SIG-M5 (cell line): ENCODE measurements at places on chromosomes 11 and 22.
A peak's percentile ranks its signal among the peaks of the same experiment; 100 is the strongest.

DNA sequence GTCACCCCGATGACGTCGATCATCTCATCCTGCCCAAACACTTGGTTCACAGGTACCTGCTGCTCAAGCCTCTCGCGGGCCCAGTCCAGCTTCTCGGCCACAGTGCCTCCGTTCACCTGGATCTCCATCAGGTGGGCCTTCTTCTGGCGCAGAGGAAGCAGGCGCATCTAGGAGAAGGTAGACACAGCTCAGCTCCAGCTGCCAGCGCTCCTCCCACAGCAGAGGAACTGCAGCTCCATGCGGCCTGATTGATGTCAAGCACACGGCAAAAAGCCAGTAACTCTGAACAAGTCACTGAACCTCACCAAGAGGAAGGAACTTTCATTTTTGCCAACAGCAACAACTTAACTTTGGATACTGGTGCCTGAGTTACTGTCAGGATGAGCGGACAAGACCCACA, 4.0 kb downstream of the RPL3 start:
- no peak for DNase-seq

- DNase-seq, result no peak
These were observed 466.7 kb upstream of the B3GAT1 start for GRCh38 chr11:134878785-134879184.

DNA sequence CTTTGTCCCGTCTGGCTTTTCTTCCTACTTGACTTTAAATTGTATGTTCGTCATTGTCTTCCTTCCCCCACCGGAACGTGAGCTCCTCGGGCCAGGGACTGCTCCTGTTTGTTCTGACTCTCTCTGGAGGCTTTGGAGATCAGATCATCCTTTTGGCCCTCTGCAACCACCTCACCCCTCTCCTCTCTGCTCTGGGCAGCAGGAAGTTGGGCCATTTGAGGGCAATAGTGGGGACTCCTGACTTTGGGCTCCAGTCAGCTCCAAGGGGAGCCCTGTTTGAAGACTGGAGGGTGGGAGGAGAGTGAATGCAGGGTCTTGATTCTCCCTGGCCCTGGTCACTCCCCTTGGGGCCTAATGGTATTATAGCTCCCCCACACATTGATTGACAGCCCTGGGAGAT, 186.3 kb upstream of the B3GAT1 start:
- no peak for DNase-seq

DNA sequence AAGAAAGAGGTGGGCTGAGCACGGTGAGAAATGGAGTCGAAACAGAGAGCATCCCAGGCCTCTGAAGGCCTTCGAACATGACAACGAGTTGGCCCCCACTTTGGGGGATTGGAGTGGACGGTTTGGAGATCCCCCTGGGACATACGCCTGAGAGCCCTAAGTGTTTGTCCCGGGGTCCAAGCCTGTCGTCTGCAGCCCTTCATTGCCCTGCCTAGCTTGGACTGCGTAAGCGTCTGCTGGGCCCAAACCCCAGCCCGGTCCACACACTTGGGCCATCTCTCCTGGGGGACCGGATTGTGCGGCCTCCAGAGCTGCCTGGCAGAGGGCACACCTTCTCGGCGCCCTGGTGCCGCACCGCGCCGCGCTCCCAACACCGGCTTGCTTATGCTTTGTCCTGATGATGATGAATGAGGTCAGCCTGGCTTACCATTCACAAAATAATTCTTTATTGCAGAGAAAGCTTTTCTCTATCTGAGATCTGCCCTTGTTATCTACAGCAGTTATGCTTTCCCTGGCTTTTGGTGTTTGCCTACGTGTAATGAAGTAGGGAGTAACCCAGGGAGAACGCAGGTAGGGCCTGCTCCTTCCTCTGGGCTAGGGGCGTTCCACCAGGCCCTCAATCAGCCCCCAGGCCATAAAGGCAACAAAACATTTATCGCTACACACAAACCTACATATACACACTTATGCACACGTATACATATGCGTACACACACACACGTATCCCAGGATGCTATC, 85.9 kb upstream of the PPARA start:
- DNase-seq, result no peak

GRCh38 chr11:115530752-115531151, 26.5 kb upstream of the CADM1 start:
- DNase-seq, result no peak

DNA sequence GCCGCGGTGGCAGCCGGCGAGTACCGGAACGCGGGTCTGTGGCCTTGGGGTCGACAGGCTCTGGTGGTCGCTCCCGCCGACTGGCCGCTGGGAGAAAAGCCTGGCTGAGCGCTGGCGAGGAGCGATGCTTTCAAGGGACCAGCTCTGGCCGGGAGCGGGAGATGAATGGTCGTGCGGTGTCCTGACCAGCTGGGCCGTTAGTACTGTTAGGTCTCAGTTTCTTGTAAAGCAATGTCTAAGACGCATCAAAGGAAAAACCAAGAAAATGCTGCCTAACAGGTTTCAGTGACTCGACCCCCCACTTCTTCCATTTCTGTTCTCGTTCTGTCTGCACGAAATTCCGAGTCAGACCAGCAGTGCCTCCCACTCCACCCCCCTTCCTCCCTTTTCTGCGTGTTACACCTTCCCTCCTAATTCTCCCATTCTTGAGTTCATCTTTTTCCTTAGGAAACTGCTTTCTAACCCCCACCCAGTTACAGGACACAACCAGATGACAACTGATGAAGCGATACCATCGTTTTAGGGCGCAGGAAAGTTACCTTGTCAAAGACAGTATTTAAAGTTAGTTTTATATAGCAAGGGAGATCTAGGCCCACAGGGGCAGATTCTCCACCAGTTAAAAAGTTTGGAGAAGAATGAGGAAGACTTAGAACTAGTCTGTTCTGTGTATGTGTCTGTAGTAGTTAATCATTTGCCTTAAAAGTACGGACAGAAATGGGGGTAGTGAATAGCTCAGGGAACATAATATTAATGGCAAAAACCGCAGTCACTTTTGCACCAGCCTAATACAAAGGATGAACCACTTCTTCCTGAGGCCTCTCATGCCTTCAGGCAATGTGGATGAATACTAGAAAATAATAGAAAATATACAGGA, 1.0 kb downstream of the CUL5 start:
- DNase-seq, result no peak

DNA sequence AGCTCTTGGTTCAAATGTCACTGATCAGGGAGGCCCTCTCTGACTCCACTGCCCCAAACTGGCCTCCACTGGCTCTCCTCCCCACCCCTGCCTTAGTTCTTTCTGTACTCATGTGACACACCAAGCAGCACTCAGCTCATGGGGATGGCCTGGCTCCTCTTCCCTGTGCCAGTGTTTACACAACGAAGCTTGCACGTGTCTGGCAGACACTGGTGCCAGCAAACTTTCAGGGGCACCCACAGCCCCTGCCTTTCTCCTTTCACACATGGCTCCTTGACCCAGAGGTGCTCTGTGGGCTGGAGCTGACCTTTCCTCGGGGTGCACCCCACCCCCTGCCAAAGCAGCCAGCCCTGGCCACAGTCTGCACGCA, 37.6 kb upstream of the PARVG start:
- no peak for DNase-seq

- DNase-seq, result no peak
These were observed 37.7 kb downstream of the NF2 start for GRCh38 chr22:29641042-29641699.

DNA sequence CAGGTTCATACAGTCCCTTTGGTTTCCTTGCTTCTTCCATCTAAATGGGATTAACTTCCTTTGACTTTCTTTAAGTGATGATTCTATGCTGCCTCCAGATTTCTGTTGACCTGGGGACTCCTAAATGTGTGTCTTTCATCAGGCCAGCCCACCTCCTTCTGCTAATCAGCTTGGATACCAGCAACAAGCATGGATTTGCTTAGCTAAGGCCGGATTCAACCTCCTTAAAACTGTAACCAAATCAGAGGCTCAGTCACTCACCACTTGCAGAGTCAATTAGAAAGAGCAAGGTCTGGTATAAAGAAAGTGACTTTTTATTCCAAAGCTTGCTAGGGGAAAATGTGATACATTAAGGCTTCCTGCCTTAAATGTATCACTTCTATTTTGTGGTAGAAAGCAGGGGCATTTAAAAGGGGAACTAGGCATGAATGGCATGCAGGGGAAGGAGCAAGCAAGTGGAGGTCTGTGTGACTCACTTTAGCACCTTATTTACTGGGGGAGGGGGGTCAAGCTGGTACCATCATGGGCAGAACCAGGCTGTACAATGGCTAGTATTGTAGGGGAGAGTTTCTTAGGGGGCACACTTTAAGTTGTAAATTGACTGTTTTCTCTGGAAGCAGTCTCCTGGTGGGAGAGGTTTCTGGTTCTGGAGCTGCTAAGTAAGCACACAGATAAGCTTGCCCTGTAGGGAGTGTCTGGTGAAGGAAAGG, 239.0 kb upstream of the PDGFD start:
- no peak for DNase-seq

DNA sequence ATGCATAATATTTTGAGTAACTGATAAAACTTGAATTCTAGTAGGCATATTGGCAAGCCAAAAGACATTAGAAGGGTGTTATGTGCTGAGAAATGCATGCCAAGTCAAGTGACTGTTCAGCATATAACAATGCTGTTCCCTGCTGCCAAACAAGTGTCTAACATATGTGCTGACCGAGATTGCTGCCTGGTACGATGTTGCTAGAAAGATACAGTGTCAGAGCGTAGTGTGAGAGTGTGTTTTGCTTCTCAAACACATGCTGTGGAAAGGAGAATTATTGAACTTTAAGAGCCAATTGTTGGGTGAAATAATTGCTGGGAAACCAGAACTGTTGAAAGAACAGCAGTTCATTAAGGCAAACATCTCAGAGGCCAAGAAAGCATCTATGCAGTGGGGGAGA, 71.3 kb upstream of the GRIA4 start:
- no peak for DNase-seq

GRCh38 chr11:81990659-81991443, 742.8 kb downstream of the FAM181B start:
- no peak for DNase-seq

- DNase-seq, result no peak
These were observed 66.0 kb downstream of the CLPB start for GRCh38 chr11:72368339-72368738.

GRCh38 chr11:128680906-128681305, 13.0 kb upstream of the FLI1 start:
- DNase-seq, result no peak

GRCh38 chr11:104319396-104319795, 155.4 kb upstream of the PDGFD start:
- DNase-seq, result no peak

- no peak for DNase-seq
These were observed 828.1 kb upstream of the FAT3 start for GRCh38 chr11:91396236-91397133.

DNA sequence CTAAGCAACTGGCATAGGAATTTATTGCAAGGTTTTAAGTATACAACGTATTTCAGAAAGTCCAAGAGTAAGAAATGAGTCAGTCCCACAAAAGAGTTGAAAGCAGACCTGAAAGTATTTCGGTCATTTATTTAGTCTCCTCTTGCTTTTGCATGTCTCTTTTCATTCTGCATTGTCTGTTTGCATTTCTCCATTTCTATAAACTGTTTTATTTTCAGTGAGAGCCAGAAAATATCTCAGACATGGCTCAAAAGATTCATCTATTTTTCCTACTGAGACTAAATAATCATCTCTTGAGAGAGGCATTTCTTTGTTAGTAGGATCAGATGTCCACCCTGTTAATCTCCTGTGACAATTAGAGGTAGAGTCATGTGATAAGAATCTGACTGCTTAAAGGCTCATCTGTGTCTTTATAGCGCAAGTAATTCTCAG, 219.1 kb upstream of the CCDC179 start:
- no peak for DNase-seq

GRCh38 chr22:49997932-49998717, 14.4 kb downstream of the IL17REL start:
- DNase-seq, result no peak

- no peak for DNase-seq
These were observed 76.9 kb downstream of the BCR start for GRCh38 chr22:23256986-23257888.

- DNase-seq, result no peak
These were observed at the start of gene CASP5 for GRCh38 chr11:105023003-105023402. CASP5 (minus strand) TSS chr11:105023168; CDS start chr11:105023136, 32 bp downstream.

DNA sequence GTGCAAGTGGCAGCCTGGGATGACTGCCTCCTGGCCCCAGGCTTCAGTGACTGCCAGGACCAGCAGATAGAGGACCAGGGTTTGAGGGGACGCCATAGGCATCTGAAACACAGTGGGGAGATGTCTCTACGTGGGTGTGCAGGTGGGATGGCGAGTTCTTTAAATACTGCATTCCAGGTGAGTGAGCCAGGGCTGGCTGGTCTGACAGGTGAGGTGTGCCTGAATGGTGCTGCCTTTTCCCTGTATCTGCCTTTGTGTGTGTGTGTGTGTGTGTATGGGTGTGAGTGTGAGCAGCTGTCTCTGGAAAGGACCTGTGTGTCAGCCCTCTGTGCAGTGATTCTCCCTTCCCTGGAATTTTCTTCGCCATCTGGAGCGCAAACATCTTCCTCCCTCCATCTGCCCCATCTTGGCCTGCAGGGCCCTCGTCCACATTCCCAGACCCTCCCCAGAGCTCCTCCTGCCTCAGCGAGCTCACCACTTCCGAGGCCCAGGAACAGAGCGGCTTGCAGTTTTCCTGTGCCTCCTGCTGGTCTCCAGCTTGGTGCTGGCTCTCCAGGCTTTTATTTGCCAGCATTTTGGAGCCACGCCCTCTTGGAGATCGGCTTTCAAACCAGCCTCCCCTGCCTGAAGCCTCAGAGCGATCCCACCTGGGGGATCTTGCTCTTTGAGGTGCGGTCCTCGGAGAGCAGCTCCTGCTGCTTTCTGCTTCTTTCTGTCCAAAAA, at the start of gene GPHA2:
GPHA2 (minus strand) TSS at position 535 of the 723 bp plus-strand sequence; CDS start at position 102, 433 bp downstream.
- no peak for DNase-seq

GRCh38 chr11:122177238-122177637, 61.2 kb upstream of the BLID start:
- DNase-seq, result no peak

DNA sequence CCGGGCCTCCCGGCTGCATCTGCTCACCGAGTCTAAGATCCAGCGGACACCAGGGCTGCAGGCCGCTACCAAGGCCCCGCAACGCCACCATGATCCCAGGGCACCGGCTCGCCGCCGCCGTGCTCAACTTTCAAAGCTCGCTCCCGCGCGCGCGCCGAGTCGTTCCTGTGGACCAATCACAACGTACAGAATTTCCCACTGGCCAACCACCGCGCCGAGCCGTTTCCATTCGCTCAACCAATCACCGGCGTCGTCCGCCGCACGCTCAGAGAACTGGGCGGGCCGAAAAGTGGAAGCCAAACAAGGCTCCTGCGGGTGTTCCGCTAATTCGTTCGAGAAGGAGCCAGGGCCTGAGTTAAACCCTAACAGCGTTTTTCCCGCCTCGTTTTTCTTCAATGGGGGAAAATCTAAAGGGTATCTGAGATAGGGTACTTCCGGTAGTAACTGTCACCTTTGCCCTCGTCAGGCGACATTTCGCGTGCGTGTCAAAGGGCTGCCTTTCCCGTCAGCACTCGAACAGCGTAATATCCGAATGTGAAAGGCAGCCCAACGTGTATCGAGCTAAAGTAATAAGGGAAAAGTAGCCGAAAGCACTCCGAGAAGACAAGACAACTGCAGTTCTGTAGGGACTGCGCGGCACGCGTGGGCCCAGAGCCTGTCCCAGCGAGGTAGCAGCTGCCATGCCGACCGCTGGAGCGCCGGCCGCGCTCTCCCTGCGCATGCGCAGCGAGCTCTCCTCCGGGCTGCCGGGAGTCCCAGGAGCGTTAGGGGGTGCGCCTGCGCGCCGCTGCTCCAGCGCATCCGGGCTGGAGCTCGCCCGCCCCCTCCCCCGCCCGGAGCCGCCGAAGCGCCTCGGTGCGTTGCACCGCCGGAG, at the start of the genes NCAPD3 and VPS26B:
NCAPD3 (minus strand) TSS at position 132 of the 874 bp plus-strand sequence; CDS start at position 91, 41 bp downstream.
VPS26B (plus strand) TSS at position 836 of the 874 bp plus-strand sequence. CDS start 452 bp downstream, outside the sequence.
- peak; percentile 57 for DNase-seq

GRCh38 chr11:1670905-1671371, 26.1 kb upstream of the KRTAP5-6 start:
- DNase-seq, result no peak

- no peak for DNase-seq
These were observed 27.9 kb upstream of the RBMXL2 start for GRCh38 chr11:7060868-7061267.
